ENCODE measurements at places on chromosomes 6 and 20.

DNA sequence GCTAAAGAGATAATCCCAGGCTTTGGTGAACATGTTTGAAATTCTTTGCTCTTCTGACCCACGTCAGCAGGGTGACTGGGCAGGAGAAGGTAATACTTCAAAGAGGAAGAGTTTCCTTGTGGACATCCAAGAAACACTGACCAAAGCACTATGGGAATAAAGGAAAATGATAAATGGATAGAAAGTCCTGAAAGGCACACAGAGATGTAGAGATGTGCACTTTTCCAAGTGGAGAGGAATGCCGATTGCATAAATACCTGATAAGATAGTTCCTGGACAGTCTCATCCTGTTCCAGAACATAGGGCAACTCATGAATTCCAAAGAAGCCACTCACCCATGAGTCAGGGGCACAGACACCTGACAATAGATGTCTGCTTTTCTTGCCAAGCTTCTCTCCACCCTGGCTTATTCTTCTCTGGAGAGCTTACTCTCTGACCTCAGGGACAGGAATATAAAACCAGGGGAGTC, 191.3 kb upstream of the FOXA2 start:
- DNase-seq = no peak

GRCh38 chr6:50843842-50844241, 25.2 kb downstream of the TFAP2B start:
- DNase-seq = no peak

GRCh38 chr6:55937261-55937947, 62.0 kb upstream of the BMP5 start:
- DNase-seq = no peak

DNA sequence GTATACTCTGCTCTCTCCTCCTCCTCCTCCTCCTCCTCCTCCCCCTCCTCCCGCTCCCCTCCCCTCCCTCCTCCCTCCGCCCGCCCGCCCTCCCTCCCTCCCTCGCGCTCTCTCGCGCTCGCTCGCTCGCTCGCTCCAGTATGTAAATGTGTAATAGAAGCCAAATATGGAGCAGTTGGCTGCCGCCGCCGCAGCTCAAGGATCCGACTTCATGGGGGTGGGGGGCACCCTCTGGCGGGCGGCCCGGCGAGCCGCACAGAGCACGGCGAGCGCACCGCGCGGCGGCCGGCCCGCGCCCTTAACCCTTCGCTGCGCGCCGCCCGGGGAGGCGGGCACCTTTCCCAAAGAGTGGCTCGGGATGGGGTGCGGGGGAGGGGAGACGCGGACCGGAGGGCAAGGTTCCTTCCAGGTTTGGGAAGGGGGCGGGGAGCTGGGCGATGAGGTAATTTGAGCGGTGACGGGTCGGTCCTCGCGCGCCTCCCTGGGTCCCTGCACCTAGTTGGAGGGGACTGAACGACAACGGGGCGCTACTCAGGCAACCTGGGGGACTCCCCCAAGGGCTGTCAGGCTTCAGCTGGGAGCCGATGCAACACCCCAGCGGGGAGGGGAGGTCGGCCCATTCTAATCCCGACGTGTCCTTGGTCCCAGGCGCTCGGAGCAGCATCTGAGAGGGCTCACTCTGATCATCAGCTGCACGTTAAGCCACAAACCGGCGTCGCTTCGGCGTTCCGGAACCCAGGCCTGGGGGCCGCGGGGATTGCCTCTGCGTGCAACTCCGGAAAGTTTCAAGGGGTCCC, 409 bp upstream of the ATXN1 start:
- DNase-seq = peak; percentile 64

GRCh38 chr6:158149641-158150040, 18.4 kb downstream of the SERAC1 start:
- DNase-seq = no peak

DNA sequence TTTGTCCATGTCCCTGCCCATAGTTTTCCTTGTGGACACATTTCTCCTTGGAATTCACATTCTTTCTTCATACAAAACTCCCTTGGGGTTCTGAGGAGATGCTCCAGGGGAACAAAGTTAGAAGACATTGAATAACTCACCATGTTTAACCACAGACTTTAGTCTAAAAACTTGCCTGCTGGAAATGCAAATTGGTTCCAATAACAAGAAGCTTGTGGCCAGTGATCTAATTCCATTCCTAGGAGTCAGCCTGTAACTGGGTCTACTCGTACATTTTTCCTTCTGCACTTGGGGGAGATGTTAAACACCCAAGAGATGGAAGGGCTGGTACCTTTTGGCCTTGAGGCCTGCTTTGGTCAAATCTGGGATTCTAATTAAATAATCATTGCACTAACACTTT, 60.2 kb downstream of the SCML4 start:
- DNase-seq = no peak

DNA sequence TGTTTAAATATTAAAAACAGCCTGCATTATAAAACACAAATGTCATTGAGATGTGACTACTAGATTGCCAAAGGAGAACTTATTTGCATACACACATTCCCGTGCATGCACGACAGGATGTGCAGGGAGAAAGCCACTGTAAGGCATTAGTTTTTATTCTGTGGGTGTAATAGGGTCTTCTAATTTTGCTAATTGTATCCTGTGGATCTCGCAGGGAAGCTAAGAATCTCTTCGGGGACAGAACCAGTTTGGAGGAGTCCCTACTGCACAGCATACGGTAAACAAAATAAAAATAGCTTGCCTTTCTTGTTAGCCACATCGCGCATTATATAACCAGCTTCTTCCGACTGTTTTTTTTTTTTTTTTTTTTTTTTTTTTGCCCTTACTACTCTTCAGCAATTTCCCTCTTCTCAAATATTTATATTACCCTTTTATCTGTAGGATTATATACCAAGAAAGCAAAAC, 2.0 kb downstream of the ATXN1 start:
- no peak for DNase-seq

GRCh38 chr6:81126150-81126549, 626.3 kb downstream of the TENT5A start:
- DNase-seq = no peak

- no peak for DNase-seq
These were observed 99.2 kb downstream of the JPH2 start for GRCh38 chr20:44087857-44088120.

- peak; percentile 43 for DNase-seq
These were observed 1.2 kb downstream of the MTCH1 start for GRCh38 chr6:36984581-36985416.

- DNase-seq = no peak
These were observed 102.7 kb downstream of the PTPRK start for GRCh38 chr6:128417698-128418097.

DNA sequence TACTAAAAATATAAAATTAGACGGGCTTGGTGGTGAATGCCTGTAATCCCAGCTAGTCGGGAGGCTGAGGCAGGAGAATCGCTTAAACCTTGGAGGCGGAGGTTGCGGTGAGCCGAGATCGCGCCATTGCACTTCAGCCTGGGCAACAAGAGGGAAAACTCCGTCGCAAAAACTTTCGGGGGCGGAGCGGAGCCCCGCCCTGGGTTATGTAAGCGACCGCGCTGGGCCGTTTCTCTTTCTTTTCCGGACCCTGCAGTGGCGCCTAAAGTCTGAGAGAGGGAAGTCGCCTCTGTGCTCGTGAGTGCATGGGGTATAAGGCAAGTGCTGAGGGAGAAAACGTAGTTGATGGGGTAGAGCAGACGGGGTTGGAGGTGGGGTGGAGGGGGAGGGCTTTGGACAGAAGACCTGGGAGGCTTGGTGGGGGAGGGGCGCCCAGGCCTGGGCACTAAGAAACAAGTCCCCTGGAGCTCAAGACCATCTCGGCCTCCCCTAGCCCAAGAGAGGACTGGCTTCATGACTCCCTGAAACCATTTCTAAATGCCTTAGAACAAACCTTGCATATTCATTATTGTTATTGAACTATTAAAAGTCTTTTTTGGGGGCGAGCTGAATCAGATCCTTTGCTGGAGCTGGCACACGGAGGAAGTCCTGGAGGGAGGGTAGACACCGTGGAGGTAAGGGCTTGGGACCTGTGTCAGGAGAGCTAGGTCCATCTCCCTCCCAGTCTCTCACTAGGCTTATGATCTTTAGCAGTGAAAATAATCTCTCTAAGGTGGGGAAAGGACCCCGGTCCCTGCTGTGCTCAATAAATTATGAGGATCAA, 2.7 kb upstream of the MICA start:
- peak; percentile 64 for DNase-seq

DNA sequence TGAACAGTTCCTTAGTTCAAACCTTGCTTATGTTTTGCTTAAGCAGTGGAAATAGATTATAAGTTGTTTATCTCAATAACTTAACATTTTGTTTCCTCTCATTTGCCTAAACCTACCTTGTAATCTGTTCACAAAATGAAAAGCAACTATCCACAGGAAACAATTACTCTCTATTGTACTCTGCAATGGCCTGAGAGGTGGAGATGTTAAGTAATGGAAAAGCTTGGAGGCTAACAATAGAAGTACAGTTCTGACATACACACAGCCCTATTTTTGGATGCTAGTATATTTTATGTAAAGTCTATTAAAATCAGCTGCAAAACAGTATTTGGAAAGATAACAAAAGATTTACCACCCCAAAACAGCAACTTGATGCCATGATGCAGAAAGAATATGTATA, 82.1 kb downstream of the TINAG start:
- no peak for DNase-seq

DNA sequence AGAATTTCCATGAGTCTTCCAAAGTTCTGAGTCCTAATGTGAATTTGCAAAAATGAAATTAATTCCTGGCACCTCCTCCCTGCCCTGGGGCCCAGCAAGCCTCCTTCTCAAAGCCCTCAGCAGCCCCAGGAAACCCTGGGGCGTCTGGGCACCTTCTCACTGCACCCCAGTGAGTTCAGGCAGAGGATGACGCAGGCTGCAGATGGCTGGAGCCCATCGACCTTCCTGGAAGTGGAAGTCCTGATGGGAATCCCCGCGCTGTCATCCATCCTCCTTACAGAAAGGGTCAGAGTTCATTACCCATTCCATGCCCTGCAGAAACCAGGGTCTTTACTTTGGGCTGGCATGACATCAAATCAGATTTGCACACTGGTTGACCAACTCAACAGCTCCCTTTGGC, 31.6 kb downstream of the DLL1 start:
- no peak for DNase-seq

- no peak for DNase-seq
These were observed 1.7 kb downstream of the FAXC start for GRCh38 chr6:99347804-99348203.

GRCh38 chr20:60345106-60345505, 386.9 kb downstream of the CDH26 start:
- DNase-seq = no peak

- DNase-seq = no peak
These were observed 96.0 kb downstream of the MAP3K5 start for GRCh38 chr6:136696238-136696637.

DNA sequence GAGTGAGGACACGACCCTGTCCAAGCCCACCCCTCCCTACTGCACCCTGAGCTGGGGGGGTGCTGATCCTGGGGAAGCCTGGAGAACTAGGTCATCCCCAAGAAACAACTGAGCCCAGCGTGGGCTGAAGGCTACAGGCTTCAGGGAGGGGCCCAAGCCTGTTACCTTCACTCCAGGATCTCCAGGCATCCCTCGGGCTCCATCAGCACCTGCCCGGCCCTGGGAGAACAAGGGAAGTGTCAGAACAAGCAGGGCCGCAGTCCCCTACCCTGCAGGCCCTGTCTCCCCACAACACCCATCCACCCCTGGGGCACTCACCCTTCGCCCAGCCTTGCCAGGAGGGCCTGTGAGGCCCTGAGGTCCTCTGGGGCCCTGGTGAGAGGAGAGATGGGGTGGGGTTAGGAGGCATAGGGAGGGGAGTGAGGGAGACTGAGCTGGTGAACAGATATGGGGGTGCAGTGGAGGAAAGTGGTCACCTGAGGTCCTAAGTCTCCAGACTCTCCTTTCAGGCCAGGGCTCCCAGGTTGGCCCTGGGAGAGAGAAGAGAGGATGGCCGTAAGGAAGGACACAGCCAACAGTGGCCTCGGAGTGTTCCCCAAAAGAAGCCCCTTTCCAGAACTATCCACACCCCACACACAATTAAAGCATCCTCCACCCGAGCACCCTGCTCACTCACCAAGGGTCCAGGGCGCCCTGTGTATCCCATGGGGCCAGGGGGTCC, 13.4 kb downstream of the COL11A2 start:
- no peak for DNase-seq

DNA sequence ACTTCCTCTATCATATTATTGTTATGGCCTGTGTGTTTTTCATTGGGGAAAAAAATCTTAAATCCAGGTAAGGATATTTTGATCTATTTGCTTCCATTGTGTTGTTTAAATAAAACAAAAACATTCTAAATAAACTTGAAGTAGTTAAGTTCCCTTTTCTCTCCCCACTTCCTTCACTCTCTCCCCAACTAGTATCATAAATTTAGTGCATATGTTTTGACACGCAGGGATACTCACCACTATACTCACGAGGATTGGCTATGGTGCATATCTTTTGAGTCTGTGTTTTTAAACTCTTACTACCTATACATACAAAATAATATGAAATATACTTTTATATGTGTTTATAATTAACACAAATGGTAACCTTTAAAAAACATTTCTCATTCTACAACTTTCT, 5.2 kb downstream of the TTLL9 start:
- no peak for DNase-seq

GRCh38 chr6:152441902-152442301, 195.3 kb downstream of the SYNE1 start:
- DNase-seq = no peak

DNA sequence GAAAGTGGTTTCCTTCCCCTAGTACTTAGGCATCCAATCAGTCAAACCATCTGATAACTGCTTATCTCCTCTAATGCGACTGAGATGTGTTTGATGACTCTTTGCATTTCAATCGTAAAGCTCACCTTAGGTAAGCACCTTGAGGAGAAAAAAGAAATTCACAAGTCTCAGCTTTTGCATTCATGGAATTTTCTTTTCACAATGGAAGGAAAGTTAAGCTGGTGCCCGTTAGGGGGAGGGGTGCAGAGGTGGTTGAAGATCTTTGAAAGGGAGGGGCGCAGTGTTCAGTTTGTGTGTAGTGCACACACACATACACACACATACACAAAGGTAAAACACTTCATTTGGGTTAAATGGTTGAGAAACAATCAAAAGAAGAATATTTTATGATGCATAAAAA, 87.1 kb upstream of the SALL4 start:
- DNase-seq = no peak

DNA sequence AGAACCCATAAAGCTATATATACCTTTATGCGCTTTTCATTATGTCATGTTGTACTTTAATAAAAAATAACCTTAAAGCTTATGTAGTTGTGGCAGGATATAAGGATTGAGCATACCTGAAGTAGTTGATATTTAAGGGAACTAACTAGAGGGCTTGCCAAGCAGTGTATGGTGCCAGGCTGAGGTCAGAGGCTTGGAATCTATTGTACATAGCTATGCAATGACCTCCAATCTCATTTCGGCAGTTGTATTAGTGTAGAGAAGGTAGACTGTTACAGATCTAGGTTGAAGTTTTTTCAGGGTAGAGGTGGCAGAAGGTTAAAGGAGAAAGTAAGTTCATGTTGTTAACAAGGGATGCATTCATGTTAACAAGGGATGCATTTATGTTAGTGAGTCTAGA, 397.7 kb upstream of the HS3ST5 start:
- DNase-seq = no peak

DNA sequence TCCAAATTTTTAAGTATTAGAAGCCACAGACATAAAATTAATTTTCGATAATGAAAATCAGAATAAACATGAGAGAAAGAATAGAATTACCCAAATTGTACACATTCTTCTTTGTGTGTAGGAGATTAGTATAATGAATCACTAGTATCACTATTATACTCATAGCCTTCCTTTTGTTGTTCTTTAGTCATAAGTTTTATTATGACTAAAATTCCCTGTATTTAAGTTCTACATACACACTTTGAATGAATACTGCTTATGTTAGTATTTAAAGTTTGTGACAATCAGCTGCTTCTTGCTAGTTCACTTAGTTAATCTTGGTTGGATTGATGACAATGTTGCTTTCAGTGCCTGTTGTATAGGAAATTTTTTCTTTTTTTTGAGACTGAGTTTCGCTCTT, 72.7 kb downstream of the CCDC170 start:
- no peak for DNase-seq
